ENCODE measurements at places on chromosomes 13 and 19.

- peak overlapping the region; percentile 55 for H3K27ac ChIP-seq
- DNase-seq: no peak
- H3K36me3 ChIP-seq: peaks cover 3% of the 10 kb centered on the region
- peaks cover 99% of the 10 kb centered on the region for H3K27me3 ChIP-seq
- peaks cover 6% of the 10 kb centered on the region for H3K4me1 ChIP-seq
- H3K4me3 ChIP-seq: no peak overlapping the region
Observed at GRCh38 chr13:94703721-94704314, 8.5 kb downstream of the SOX21 start.

DNA sequence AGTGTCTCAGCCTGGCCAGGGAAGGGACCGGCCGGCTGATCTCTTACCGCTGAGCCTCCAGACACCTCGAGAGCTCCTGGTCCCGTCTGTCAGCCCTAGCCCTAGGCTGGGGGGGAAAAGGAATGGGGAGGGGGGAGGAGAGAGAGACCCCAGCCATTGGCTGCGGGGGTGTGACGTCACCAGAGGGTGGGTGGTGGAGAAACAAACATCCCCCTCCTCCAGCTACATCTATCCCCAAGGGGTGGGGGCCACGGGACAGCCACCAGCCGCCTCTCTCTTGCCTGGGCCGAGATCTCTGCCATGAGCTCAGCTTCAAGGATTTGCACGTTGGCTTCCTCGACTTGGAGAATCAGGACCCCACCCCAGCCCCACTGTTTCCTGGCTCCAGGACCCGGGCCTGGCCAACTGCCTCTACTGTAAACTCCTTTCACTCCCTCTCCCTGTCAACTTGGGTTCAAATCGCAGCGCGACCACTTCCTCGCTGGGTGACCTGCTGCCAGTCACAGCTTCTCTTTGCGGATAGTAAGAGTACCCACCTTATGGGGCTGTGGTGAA lies at the start of gene PRX:
Gene PRX (minus strand): TSS at position 88 of the 555 bp plus-strand sequence. CDS start 5,446 bp downstream, outside the sequence.
- H3K4me1 ChIP-seq: peaks cover 26% of the 10 kb centered on the region
- DNase-seq: no peak

DNA sequence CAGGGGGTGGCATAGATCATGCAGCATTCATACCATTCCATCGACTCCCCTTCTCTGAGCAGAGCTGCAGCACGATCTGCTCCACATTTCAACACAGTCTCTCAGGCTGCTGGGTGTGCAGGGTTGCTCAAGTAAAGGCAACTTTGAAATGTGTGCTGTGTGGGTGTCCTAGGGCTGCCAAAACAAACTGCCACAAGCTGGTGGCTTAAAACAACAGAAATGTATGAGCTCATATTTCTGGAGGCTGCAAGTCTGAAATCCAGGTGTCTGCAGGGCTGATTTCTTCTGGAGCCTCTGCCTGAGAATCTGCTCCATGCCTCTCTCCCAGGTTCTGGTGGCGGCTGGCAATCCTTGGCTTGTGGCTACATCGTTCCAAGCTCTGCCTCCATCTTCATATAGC lies 63.7 kb upstream of the WDFY2 start:
- H3K36me3 ChIP-seq: no peaks in the 10 kb centered on the region
- H3K4me1 ChIP-seq: peaks cover 15% of the 10 kb centered on the region
- H3K27me3 ChIP-seq: no peaks in the 10 kb centered on the region

- H3K27me3 ChIP-seq: no peaks in the 10 kb centered on the region
- H3K4me3 ChIP-seq: no peak overlapping the region
- no peaks in the 10 kb centered on the region for H3K36me3 ChIP-seq
- H3K27ac ChIP-seq: no peak overlapping the region
- no peaks in the 10 kb centered on the region for H3K4me1 ChIP-seq
- DNase-seq: no peak
Observed at GRCh38 chr13:34857558-34858325, 84.3 kb upstream of the NBEA start.

DNA sequence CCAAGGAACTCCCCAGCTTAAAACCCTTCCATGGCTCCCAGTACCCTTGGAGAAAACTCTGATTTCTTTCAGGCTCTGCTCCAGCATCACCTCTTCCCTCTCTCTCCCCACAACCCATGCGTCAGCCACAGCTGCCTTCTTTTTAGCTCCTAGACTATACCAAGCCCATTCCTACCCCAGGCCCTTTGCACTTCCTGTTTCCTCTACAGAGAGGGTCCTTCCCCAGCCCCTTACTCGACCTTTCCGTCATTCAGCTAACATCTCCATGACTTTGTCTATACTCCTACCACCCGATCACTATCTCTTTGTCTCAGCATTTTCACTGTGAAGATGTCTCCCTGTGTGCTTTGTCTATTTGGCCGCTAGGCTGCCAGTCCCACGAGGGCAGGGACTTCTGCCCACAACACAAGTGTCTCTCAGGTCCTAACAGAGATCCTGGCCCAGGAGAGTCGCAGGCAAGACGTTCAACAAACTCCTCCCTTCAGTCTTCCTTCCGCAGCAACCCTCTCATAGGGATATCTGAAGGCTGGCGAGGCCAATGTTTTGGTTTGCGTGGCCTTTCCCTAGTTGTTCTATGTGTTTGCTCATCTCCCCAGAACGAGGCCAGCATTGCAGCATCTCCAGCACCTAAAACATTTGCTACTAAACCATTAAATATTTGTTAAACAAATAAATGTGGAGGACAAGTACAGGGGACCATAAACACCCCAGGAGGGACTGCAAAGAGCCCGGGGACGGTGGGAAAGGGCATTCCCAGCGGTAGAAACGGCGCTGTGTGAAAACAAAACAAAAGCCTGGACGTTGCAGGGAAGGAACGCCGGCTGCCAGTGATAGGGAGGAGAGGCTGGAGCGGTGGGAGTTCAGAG lies 816 bp downstream of the CCNP start:
- no peak for DNase-seq
- peak overlapping the region; percentile 44 for H3K4me3 ChIP-seq
- no peak overlapping the region for H3K27ac ChIP-seq
- peaks cover 54% of the 10 kb centered on the region for H3K27me3 ChIP-seq
- H3K36me3 ChIP-seq: no peaks in the 10 kb centered on the region

GRCh38 chr13:53301449-53301848 lies 272.8 kb downstream of the OLFM4 start:
- DNase-seq: no peak
- no peak overlapping the region for H3K4me3 ChIP-seq
- H3K4me1 ChIP-seq: no peaks in the 10 kb centered on the region
- no peaks in the 10 kb centered on the region for H3K27me3 ChIP-seq
- H3K27ac ChIP-seq: no peak overlapping the region

DNA sequence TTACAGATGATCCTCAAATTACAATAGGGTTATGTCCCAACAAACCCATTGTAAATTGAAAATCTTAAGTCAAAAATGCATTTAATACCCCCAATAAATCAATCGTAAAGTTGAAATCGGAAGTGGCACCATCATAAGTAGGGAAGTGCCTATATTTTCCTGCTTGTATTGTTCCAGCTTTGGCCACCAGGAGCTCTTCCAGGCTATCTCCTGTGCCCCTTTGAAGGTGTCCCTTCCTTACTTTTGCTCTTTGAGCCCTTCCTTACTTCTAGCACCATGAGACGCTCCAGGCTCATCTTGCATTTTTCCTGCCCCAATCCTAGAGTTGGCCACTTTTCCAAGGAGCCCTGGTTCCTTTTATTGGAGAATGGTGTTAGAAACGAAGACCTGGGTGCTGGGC lies 163.0 kb upstream of the TSC22D1 start:
- no peaks in the 10 kb centered on the region for H3K36me3 ChIP-seq
- H3K4me3 ChIP-seq: no peak overlapping the region
- no peaks in the 10 kb centered on the region for H3K4me1 ChIP-seq

GRCh38 chr13:100566543-100566942 lies 22.0 kb downstream of the GGACT start:
- H3K36me3 ChIP-seq: peaks cover 1% of the 10 kb centered on the region
- peaks cover 3% of the 10 kb centered on the region for H3K4me1 ChIP-seq
- DNase-seq: no peak
- H3K27ac ChIP-seq: no peak overlapping the region
- no peak overlapping the region for H3K4me3 ChIP-seq
- peaks cover 2% of the 10 kb centered on the region for H3K27me3 ChIP-seq

- DNase-seq: no peak
- no peak overlapping the region for H3K4me3 ChIP-seq
- H3K4me1 ChIP-seq: no peaks in the 10 kb centered on the region
- no peaks in the 10 kb centered on the region for H3K27me3 ChIP-seq
- H3K36me3 ChIP-seq: no peaks in the 10 kb centered on the region
Observed at GRCh38 chr13:84430015-84430414, 547.7 kb upstream of the SLITRK1 start.

- H3K4me1 ChIP-seq: peaks cover 6% of the 10 kb centered on the region
- no peak for DNase-seq
- H3K27ac ChIP-seq: peak overlapping the region; percentile 35
- H3K36me3 ChIP-seq: peaks cover 1% of the 10 kb centered on the region
- H3K27me3 ChIP-seq: peaks cover 2% of the 10 kb centered on the region
- no peak overlapping the region for H3K4me3 ChIP-seq
Observed at GRCh38 chr13:25920277-25920676, 131.5 kb downstream of the SHISA2 start.

DNA sequence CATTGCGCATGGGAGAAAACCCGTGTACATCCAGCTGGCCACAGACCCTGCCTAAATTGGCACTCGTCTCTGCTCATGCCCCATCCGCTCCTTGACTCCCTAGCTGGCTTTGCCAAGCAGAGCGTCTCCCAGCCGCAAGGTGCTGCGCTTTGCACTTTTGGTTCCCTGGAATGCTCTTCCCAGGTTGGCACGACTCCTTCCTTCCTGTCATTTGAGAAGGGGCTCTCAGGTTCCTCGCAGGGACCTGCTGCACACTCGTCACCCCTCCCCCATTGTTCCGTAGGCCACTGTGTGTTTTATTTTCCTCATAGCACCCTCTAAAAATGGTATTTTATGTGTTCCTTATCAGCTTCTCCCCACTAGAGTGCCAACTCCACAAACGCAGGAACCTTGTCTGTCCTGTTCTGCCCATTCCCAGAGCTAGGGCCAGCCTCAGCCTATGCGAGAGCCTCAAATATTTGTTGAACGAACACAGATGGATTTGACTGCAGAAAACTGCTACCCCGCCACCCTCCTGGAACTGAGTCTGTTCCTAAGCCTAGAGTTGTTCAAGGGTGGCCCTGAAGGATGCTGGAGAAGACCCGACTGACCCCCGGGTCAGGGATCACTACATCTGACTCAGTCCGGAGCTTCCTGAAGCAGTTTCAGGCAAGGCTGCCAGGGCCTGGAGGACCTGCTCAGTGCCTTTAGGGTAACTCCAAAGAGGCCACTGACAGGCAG lies 8.4 kb upstream of the CEBPA start:
- H3K27ac ChIP-seq: no peak overlapping the region
- H3K4me3 ChIP-seq: no peak overlapping the region
- no peaks in the 10 kb centered on the region for H3K36me3 ChIP-seq
- DNase-seq: no peak

GRCh38 chr19:16076958-16077611 lies 790 bp downstream of the TPM4 start:
- no peak for DNase-seq
- H3K27me3 ChIP-seq: no peaks in the 10 kb centered on the region
- peak overlapping the region; percentile 85 for H3K4me3 ChIP-seq
- peak overlapping the region; percentile 93 for H3K27ac ChIP-seq
- peaks cover 32% of the 10 kb centered on the region for H3K36me3 ChIP-seq
- peaks cover 64% of the 10 kb centered on the region for H3K4me1 ChIP-seq

GRCh38 chr13:74774264-74774663 lies 640.1 kb upstream of the KLF12 start:
- H3K4me1 ChIP-seq: no peaks in the 10 kb centered on the region
- H3K27me3 ChIP-seq: no peaks in the 10 kb centered on the region
- no peak overlapping the region for H3K4me3 ChIP-seq
- no peaks in the 10 kb centered on the region for H3K36me3 ChIP-seq
- H3K27ac ChIP-seq: no peak overlapping the region

GRCh38 chr13:111177921-111178320 lies 62.8 kb downstream of the ARHGEF7 start:
- H3K27ac ChIP-seq: peak overlapping the region; percentile 97
- H3K4me1 ChIP-seq: peaks cover 71% of the 10 kb centered on the region
- peak overlapping the region; percentile 78 for H3K4me3 ChIP-seq
- DNase-seq: no peak
- no peaks in the 10 kb centered on the region for H3K27me3 ChIP-seq

DNA sequence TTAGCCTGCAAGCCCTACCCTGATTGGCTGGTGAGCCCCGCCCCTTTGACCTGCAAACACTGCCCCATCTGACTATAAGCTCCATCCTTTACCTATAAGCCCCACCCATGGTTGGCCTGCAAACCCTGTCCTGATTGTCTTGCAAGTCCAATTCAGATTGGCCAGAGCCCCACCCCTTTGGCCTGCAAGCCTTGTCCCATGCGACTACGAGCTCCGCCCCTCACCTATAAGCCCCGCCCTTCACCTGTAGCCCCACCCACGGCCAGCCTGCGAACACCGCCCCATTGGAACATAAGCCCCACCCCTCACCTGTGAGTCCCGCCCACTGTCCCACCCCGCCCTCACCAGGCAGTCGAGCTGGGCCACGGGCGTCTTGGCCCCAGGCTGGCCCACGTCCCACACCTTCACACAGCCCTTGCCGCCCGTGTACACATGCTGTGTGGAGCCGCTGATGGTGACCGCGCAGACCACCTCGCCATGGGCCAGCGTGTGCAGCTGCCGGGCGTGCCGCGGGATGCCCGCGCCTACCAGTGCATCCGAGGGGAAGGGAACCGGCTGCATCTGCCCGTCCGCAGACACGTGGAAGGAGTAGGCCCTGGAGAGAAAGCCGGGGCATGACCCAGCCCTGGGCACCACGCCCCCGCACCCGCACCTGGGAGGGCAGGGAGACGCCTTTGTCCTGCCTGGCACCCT lies 22.9 kb downstream of the TLE2 start:
- H3K27ac ChIP-seq: no peak overlapping the region
- no peaks in the 10 kb centered on the region for H3K27me3 ChIP-seq
- DNase-seq: no peak
- no peaks in the 10 kb centered on the region for H3K36me3 ChIP-seq
